ENCODE measurements at places on chromosomes 16 and 17.
A peak's percentile ranks its signal among the peaks of the same experiment; 100 is the strongest.

GRCh38 chr17:32483451-32484019, 3.3 kb upstream of the CDK5R1 start:
- DNase-seq: peak; percentile 59

GRCh38 chr16:66165879-66166278, 200.6 kb upstream of the CDH5 start:
- no peak for DNase-seq

DNA sequence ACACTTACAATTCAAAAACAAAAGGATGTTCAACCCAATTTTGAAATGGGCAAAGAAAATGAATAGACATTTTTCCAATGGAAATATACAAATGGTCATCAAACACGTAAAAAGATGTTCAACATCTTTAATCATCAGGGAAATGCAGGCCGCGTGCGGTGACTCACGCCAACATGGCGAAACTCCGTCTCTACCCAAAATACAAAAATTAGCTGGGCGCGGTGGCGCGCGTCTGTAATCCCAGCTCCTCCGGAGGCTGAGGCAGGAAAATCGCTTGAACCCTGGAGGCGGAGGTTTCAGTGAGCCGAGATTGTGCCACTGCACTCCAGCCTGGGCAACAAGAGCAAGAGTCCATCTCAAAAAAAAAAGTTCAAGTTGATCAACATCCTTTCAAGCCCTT, 1.8 kb upstream of the CLUAP1 start:
- DNase-seq: no peak

DNA sequence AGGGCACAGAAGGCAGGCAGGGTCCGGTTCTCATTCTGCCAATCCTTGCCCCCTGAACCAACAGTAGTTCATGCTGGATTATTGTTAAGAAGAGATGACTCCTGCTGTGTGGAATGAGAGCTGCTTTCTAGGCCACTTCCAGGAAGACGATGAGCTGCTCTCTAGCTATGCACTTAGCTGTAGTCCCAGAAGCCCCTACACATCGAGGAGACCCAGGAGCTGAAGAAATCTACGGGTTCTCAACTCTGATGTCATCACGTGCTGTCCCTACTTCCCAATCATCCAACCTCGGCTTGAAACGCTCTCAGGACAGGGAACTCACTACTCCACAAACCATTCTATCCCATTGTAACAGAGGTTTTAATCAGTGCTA, 29.0 kb upstream of the EMP2 start:
- no peak for DNase-seq

DNA sequence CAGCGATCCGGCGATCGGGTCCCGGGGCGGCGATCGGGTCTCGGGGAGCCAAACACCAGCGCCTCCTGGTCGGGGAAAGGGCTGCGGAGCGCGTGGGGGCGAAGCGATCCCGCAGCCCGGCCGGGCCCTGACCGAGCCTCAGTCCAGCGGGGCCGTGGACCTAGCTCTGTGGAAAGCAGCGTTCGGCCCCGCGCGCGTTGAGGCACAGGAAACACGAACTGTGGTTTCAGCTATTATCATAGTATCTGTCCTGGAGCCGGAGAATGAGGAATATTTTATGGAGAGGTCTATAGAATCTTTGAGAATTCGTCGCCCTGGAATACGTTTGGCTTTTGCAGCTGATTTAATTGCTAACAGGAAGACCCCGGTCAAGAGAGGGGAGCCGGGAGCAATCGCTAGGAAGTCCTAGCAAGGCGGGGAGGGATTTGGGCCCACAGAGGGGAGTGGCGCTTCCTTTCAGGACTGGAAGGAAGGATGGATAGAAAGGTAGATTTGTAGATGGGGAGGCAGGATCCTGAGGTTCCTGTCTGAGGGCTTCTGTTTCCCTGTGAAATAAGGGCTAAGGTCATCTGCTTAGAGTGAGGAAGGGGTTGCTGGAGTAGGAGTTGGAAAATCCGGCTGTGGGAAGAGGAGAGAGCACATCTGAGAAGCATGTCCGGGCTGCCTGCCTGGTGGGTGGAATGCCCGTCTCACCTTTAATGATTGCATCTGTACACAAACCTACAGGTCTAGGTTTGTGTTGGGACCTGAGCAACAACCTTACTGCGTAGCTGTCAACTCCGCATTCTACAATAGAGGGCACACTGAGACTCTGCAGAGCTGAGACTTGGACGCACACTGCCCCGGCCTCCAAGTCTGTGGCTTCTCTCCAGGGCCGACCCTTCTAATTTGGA, 770 bp downstream of the CCNF start:
- DNase-seq: peak; percentile 70

DNA sequence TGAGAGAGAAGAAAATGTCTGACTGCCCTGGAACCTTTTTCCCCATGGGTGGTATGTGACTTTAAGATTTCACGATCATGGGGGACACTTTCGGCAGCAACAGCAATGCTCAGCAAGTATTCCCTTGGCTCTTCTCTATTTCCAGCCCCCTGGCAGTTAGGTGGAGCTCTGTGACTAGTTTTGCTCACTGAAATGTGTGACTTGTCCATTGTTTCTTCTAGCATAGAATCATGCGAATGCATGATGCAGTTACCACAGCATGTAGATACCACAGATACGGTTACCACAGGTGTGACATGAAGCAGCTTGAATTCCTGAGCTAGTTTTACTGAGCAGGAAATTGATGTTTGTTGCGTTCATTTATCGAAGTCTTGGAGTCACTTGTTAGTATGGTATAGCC, 1034.5 kb upstream of the EEF2KMT start:
- no peak for DNase-seq

- DNase-seq: no peak
These were observed 27.9 kb downstream of the SREBF1 start for GRCh38 chr17:17808706-17809432.

DNA sequence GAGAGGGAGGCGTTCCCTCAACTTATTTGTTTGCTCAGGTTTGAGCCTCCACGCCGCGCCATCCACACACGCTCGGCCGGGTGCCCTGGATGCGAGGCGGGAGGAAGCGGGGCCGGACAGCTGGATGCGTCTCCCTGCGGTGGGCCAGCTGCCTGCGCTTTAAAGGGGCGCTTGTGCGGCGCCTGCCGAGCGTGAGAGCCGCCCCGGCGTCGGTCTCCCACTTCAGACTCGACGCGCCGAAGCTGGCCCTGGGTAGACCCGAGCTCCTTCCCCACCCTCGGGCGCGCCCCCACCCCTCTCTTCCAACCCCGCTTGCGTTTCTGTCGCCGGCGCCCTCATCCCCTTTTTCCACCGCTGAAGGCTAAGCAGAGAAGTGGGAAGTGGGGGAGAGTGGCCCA, 527 bp upstream of the CHAD start:
- DNase-seq: no peak

- DNase-seq: no peak
These were observed at the start of gene SDR42E1 for GRCh38 chr16:82011199-82011641. Gene SDR42E1 (minus strand): TSS chr16:82011470. CDS start chr16:82000858, 10,612 bp downstream.

DNA sequence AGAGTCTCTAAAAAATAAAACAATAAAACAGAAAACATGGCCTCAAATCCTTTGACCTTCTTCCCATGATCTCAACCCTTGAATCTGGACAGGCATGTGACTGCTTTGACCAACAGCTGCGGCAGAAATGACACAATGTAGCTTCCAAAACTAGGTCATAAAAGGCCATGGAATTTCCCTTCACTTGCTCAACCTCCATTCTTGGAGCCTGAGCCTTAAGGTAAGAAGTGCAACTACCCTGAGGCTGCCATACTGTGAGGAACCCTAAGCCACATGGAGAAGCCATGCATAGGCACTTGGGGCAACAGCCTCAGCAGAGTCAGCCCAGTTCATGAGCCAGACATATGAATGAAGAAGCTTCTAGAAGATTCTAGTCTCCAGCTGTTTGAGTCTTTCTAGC, 75.7 kb upstream of the BRD7 start:
- DNase-seq: no peak

DNA sequence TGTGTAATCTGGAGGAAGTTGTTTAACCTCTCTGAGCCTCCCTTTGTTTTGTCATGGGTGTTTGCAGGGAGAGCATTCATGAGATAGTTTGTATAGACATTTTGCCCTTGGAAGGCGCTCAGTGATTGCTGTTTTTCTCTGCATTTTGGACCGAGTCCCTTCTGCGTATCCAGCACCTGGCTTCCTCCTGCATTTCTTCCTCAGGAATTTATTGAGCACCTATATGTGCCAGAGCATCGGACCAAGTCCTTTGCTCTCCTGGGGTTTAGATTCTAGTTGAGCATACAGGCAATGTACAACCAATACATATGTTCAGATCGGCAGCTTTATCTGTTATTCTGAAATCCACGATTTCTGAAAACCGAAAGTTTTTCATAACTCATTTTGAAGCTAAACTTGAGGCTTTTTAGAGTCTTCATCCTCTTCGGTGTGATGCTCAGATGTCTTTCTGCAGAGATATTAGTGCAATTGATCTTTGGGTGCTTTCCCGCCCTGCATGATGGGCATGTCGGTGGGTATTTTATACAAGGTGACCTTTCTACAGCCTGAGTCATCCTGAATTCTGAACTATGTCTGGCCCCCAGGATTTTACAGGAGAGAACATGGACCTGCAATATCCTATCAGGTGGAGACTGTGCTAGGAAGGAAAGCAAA, 4.1 kb downstream of the IL4R start:
- DNase-seq: no peak

DNA sequence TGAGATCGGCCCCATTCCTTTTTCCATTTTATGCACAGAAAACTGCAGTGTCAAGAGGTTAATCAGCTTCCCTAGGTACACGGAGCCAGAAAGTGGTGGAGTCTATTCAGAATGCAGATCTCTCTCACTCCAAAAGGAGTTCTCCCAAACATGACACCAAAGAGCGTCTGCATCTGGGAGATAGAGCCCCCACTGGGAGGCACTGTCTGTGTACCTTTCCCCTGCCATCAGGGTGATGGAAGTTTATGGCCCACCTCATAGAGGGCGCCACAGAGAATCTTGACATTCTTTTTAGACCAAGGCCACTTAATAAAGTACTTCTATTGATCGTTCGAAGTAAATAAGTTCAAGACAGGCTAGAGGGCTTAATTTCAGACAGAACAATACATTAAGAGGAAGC, 493.7 kb upstream of the ERCC4 start:
- DNase-seq: peak; percentile 19

GRCh38 chr17:81734405-81735263, 22.6 kb downstream of the SLC25A10 start:
- no peak for DNase-seq

DNA sequence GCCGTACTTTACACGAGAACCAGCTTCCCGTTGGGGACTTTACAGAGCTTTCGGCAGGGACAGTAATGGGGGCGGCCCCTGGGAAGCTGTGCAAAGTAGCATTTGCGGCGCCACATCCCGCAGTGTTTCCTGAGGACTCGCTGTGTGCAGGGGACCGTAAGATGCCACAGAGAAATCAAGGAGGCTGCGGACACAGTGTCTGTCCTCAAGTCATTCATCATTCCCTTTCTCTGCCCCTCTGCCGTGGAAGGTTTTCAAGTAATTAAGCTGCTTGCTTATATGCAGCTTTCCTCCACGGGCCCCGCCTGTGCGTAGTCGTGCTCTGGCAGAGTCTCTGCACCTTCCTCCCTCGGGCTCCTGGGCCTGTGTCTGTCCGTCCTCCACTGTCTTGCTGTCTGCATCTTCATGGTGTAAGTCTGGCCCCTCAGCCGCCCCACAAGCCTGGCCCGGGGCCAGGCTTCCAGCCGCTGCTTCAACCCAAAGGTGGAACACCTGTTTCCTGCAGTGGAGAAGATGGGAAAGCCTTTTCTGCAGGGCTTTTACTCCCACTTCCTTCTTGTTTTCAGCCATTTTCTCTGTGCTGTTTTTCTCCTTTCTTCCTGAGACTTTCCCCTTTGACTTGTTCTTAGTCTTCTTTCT, 216.9 kb upstream of the CHMP6 start:
- no peak for DNase-seq

DNA sequence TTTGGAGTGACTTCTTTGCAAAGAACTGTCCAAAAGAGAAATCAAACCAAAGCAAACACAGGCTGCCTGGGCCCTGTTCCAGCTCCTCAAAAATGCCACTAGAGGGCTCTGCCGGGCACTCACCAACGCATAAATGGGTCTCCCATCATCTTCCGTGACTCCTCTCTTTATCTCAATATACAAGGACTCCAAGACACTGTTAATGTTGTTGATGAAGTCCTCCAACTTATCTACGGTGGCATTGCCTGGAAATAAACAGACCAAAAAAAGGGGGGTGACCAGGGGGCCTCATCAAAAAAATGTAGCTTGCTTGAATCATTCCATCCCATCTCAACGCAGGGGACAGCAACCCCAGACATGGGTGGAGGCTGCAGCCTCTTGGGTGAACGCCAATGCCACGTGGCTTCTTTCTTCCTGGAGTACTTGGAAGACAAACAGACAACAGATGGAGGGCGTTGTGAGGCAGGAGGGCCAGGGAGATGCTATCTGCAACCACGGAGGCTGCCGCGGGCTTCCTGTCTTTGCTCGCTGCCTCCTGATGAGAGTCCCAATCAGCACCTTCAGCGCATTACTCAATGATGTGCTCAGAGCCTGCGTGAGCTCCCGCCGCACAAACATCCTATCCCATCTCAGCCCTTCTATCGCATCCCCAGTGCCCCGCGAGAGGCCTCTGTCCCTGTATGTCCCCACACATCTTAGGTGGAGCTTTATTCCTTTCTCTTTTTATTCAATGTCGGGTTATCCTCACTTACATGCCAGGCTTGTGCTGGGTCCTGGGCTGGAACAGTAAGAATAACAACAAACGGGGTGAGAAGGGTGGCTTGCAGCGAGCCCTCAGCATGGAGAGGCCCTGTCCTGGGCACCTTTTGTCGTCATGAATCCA, 32.0 kb downstream of the KDM8 start:
- DNase-seq: peak; percentile 78

DNA sequence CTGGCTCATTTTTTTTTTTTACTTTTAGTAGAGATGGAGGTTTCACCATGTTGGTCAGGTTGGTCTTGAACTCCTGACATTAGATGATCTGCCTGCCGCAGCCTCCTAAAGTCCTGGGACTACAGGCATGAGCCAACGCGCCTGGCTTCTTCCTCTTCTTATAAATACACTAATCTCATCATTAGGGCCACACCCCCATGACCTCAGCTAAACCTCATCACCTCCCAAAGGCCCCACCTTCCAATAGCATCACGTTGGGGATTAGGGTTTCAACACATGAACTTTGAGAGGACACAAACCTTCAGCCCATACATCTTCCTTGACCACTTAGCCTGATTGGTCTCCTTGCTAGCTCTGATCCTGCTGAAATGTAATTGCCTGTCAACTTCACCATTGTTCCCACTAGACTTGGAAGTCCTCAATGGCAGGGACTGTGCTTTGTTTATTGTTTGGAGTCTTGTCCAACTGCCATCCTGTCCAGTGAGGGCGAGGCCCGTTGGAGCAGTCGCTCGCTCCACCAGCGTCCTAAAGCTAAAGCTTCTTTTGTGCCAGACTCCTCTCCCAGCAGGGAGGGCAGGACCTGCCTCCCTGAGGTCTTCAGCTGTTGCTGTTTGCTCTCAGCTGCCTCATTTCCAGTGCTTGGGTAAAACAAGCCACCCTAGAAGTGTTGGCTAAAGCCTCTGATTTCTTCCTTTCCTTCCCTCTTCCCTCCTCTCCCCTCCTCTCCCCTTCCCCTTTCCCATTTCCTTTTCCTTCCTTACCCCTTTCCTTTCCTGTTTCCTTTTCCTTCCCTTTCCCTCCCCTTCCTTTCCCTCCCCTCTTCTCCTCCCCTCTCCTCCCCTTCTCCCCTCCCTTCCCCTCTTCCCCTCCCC, 85.3 kb downstream of the HAPSTR1 start:
- DNase-seq: no peak

GRCh38 chr16:29117631-29118030, 132.8 kb downstream of the LAT start:
- no peak for DNase-seq

GRCh38 chr16:24409045-24409444, 130.3 kb upstream of the RBBP6 start:
- DNase-seq: peak; percentile 32

Measured in NAMALWA (cell line).